ENCODE measurements at places on chromosomes 5 and 9.
A peak's percentile ranks its signal among the peaks of the same experiment; 100 is the strongest.

DNA sequence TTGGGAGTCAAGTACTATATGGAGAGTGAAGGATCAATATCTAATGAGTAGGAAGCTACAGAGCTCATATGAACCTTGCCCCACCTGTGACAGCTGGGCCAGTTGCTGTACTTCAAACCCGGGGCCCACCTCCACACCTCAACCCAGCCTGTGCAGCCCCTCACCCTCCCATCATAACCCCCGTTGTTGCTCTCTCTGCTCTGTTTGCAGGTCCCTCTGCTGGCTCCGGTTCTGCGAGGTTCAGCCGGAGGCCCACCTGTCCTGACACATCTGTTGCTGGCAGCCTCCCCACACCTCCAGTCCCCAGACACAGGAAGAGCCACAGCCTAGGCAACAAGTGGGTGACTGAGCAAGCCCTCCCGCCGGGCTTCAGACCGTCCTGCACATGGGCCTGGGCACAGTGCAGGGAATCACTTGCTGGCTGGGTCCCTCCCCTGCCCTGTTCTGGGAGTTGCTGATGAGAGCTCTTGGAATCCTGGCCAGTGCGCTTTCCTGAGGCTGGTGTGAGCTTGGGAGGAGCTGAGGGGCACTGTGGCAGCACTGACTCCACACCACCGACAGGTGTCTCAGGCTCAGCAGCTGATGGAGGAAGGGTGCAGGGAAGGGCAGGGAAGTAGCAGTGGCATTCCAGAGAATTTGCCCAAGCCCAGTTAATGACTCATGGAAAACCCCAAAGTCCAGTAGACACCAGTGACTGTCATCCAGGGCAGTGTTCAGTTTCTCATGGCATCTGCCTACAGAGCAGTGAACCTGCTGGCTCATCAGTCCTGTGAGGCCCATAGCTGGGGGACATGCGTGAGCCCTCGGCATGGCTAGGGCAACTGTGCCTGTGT is 69.5 kb upstream of the GARNL3 start:
- no peak for DNase-seq

DNA sequence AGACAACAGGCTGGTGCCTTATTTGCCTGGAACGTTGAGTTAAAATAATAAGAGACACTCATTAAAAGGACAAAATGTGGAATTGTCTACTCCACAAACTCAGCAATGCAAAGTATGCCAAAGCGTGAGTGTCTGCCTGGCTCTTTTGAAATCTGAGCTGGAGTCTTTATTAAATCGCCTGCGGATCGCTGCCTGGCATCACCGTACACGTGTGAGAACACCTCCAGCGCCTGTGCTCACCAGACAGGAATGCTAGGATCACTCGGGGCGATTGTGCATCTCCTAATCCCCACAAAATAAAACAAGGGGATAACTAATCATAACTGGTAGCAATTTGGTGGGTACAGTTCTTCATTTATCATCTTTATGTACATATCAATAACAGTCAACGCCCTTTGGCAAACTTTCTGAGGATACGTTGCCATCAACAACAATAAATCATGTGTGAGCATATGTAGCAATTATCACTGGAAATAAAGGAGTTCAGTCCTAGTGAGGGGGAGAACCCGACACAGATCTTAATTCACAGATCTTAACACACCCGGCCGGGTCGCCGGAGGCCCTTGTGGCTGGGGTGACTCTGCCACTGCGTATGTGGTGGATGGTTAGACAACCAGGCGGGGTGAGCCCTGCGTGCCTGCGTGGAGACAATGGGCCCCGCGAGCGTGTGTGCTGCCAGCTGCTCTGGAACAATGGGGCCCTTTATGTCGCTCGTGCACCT is 284.9 kb upstream of the IRX1 start:
- DNase-seq = no peak

- no peak for DNase-seq
These were observed 63.3 kb downstream of the FYB1 start for GRCh38 chr5:39156082-39156481.

GRCh38 chr9:85064811-85065371 is 395.4 kb downstream of the NTRK2 start:
- DNase-seq = no peak

- peak; percentile 14 for DNase-seq
These were observed 135.8 kb downstream of the TRIM36 start for GRCh38 chr5:115033861-115034260.

GRCh38 chr5:81601919-81602318 is 149.0 kb downstream of the SSBP2 start:
- no peak for DNase-seq

DNA sequence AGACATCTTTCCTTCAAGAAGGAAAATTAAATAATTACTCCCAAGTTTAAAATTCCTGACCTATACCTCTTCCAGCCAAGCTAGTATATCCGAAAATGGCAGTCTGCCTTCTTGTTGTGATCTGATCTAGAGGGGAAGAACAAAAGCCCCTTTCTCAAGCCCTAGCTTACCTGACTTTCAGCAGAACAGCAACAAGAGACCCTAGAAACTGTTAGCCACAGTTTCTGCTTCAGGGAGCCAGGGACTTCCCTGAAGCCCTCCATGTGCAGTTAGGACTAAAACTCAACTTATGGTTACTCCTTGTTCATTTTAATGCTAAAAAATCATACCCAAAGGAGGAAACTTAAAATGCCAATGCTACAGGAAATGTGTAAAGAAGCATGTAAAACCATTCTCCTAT is 366.7 kb upstream of the CTNND2 start:
- DNase-seq = no peak

DNA sequence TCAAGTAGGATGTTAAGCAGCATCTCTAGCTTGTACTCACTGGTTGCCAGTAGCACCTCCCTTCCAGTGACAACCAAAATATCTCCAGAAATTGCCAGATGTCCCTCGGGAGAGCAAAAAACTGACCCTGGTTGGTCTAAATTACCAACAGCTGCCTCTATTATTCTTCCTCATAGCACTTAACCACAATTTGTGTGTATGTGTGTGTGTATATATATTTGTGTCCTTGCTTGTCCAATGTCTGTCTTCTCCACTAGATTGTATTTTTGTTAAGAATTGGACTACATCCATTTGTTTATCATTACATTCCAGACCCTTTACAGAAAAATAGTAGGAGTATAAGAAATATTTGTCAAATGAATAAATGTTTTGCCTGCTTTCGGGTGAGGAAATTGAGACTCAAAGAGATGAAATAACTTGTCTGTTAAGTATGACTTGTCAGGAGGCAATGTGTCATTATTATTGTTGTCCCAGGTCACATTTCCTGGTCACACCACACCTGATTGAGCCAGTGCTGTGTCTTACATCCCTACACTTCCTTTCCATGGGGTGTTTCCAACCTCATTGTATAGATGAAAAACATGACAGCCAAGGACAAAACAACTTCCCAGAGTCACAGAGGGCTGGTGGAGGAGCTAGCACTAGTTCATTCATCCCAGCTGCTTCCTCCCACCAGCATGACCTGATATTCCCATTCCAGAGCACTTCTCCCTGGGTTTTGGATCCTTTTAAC is 11.4 kb upstream of the GRPEL2 start:
- DNase-seq = no peak

GRCh38 chr5:175457466-175457865 is 13.5 kb upstream of the DRD1 start:
- DNase-seq = no peak

- DNase-seq = no peak
These were observed 280.2 kb downstream of the SPOCK1 start for GRCh38 chr5:137218896-137219295.

DNA sequence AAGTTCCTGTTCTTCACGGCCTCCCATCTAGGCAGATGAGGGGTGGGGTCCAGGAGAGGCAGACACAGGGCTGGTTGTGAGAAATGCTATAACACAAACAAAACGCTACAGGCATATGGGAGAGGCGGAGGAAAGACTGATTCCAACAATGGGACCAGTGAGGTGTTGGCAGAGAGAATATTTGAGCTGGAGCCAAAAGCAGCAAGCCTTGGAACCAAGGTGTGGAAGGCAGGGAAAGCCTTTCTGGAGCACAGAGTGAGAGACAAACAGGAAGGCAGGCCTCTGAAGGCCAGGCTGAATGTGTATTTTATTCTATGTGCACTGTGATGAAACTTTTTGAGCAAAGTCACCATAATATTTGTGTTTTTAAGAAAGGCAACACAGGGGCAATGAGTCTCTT is 2.9 kb downstream of the ATPSCKMT start:
- DNase-seq = no peak

DNA sequence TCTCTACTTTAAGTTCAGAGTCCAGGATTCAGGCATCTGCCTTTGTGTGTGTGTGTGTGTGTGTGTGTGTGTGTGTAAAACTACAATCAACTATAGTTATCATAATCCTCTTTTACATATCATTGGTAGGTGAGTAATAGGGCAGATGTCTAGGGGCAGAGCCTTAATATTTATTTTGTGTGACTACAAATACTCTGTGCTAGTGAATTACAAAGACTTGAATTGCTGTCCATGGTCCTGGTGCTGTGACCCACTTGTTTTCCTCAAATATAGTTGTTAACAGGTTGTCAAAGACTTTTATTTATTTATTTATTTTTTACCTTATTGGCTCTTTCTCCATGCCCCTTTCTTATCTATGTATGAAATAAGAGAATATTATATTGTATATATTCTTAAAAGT is 196.8 kb downstream of the ANXA1 start:
- peak; percentile 6 for DNase-seq

DNA sequence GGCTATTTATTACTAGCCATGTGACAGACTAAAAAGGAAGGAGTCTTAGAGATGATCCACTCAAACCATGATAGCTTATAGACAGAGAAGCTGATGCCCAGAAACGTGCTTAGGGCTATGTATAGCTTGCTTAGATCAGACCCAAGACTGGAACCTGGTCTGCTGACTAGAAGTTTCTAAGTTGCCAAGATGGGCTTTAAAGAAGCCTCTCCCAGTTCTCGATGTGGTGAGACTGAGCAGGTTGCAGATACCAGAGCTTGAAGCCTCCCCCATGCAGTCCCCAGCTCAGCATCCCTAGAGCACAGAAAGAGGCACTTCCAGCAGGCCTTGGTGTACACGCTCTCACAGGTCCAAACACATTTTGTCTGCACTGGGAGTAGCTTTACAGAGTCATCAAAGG is 51.1 kb upstream of the ATP10B start:
- no peak for DNase-seq

- DNase-seq = no peak
These were observed 45.4 kb upstream of the CLPTM1L start for GRCh38 chr5:1390333-1390732.

- no peak for DNase-seq
These were observed 17.8 kb downstream of the BICD2 start for GRCh38 chr9:92746567-92747458.

DNA sequence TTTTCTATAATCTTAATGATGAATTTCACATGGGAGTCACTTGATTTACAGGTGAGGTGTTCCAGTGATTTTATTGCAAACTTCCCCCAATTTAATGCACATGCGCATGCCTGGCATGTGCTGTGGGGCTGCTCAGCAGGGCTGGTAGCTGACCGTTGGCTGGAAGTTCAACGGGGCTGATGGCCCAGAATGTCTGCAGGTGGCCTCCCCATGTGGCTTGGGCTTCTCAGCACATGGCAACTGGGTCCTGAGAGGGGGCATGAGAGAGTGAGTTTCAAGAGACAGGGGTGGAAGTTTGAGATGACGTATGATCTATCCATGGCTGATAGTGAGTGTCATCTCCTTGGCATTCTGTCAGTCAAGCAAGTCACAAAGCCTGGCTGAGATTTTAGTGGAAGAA is 259.8 kb downstream of the ZSWIM6 start:
- no peak for DNase-seq

DNA sequence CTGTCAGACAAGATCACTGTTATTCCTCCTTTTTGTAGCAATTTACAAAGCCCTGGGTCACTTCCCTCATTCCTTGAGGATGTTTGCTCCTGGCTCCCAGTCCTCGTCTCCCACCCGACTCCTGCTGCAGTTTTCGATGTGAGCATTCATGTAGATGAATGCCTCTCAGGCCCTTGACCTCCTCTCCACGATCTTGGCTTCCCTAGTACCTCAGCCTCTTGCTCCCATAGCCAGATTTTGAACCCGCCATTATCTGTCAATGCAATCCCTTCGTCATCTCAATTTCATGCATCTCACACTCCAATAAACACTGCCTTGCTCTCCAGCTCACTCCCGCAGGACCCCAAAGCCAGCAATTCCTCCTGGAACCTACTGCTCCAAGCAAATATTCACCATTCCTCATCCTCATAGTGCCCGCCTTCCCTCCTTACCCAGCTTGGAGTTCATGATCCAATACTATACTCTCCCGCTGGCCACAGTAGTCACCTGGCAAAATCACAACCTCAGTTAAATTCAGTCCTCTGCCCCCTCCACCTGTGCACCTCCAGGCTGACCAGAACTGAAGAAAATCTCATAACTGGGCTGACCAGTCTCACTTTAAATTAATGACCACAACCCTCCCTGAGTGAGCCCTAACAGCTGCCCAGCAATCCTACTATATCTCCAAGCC is 35.1 kb upstream of the JADE2 start:
- no peak for DNase-seq

DNA sequence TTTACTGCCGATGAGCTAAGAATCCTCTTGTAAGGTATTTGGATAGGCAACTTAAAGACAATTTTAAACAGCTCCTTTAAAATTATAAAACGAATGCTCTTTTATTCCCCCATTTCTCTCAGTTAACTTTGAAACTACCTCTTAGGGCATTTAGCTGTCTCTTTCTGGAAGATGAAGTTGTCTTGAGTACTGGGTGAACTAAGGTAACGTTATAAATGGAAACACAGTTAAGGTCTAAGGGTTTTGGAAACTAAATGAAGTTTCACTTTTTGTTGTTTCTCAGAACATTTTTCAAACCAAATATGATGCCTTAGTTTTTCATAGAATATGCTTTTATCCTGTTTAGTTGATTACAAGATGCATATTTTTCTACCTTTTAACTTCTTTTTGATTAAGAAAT is 6.8 kb downstream of the UBE2R2 start:
- DNase-seq = no peak

DNA sequence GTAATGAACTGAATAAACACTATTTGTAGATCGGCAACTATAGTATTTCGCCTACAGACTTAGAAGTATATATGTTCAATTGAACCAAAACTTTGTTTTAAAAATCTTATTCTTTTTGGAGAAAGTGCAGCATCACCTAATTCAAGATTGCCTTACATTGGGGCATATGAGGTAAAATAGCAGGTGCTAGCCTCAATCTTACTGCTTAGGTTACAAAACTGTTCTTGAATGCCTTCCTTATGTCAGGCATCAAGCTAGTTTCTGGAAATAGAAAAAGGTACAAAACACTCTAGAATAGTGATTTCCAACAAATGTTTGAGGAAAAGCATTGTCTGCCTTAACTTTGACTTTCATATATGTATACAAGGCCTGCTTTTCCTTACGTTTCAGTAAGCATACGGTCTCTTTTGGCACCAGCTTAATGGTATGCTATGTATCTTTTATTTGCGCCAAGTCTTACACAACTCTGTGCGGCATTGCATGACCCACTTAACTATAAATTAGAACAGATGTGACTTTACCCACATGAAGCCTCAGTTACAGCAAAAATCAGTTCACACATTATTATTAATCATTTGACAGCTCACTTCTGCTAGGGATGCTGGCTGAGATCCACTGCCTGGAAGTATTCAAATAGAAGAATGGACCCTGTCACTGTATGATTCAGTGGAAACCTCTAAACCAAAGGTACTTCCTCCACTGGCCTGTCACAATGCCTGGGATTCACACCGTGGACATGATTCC is 174.1 kb downstream of the PRELID2 start:
- DNase-seq = no peak
